ENCODE measurements at places on chromosomes 1 and 21. TPM values are rescaled to one million over a fixed set of nuclear protein-coding genes. Genes with fewer than 3 reads are reported as not detected.
A peak's percentile ranks its signal among the peaks of the same experiment; 100 is the strongest.

DNA sequence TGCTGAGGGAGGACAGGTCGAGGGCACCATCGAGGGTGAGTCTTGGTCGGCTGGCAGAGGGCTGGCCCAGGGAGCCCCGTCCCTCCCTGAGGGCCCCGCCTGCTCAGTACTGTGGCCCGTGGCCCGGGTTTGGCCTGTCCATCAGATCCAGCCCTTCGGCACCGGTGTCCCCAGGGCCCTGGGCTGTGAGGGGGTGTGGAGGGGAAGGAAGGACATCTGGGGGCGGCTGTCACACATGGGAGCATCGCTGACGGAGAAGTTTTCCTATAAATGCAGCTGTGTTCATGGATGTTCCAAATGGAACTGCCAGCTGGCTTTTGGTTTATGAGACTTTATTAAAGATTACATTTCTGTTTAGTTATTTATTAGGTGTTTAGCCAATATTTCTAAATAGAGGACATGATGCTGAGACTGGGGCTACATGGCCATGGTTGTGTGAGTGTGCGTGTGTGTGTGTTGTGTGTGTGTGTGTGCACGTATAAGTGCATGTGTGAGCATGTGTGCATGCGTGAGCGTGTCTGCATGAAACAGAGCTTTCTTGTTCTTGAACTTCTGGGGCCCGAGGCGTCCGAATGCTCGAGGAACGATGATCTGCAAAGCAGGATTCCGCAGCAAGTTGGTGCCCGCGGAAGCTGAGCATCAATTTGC lies 54.3 kb downstream of the SLX9 start:
- no peaks in the 10 kb centered on the region for H3K4me1 ChIP-seq
- no peak overlapping the region for H3K4me3 ChIP-seq
- no peak overlapping the region for H3K27ac ChIP-seq

DNA sequence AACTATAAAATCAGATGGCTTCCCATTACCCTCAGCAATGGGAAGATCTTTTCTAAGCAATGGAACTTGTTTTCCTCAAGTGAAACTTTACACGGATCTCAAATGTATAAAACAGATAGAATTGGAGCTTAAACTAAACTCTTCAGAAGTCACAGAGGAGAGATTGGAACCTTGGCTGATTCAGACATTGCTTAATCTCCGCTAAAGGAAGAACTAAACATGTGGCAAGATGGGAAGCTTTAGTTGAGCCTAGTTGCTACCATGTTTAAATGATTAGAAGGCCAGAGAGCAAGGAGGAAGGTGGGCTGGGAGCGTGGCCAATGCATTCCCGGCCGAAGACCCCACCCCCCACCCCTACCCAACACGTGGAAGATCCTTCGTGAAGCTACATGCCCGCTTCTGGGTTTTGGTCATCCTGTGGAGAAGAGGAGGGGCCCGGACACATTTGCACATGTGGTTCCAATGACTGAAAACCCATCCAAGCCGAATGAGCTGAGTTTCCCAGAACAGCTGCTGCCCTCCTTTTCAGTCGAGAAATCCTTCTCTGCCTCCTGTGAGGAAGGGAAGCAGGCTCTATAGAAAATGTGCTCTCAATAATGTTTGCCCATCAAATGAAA lies 164.3 kb downstream of the MIS18A start:
- no peak for DNase-seq
- H3K4me1 ChIP-seq = no peaks in the 10 kb centered on the region
- H3K27ac ChIP-seq = no peak overlapping the region
- H3K36me3 ChIP-seq = no peaks in the 10 kb centered on the region

DNA sequence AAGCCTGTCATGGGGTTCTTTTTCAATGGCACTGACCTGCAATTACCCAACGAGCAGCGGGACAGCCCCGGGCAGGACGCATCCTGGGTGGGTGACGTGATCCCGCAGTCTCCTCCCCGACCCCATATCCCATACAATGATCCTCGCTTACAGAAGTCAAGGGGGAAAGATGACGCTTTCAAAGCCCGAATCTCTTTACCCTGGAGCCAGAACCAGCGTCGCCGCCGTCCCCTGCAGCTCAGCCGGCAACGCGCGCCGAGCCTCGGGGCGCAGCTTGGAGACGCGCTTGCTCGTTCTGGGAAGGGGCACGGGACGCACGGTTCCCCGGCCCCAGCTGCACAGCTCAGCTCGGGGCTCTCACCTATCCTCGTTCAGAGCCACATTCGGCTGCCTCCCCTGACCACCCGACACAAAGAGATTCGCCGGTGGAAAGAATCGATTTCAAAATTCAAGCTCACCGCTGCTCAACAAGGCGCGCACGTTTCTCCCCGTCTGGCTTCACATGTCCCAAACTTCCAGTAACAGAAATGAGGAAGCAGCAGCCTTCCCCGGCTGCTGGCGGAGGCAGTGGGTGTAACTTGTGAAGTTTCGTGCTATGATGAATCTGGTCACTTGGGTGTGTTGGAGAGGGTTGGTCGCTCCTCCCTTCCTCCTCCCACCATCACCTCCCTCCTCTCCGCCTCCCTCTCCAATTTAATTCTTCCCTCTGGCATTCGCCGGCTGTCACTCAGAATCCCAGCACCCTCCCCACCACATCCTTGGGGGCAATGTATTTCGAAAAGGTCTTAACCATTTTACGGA lies at the start of gene TIAM1:
Gene TIAM1 (minus strand): TSS at position 582 of the 801 bp plus-strand sequence. CDS start 77,289 bp downstream, outside the sequence.
- peak within 1 kb of the TSS; percentile 31 for H3K4me3 ChIP-seq
- no peak for DNase-seq
- peaks cover 43% of the 10 kb centered on the region for H3K4me1 ChIP-seq
- H3K36me3 ChIP-seq = no peaks in the 10 kb centered on the region
- peak within 1 kb of the TSS; percentile 5 for H3K27ac ChIP-seq
- H3K27me3 ChIP-seq = no peaks in the 10 kb centered on the region

C8B gene
- 0.10 TPM for total RNA-seq

GRCh38 chr1:95380909-95381308 lies 146.9 kb downstream of the RWDD3 start:
- H3K27me3 ChIP-seq = peaks cover 38% of the 10 kb centered on the region
- DNase-seq = no peak
- no peaks in the 10 kb centered on the region for H3K4me1 ChIP-seq
- H3K36me3 ChIP-seq = no peaks in the 10 kb centered on the region
- H3K4me3 ChIP-seq = no peak overlapping the region

DNA sequence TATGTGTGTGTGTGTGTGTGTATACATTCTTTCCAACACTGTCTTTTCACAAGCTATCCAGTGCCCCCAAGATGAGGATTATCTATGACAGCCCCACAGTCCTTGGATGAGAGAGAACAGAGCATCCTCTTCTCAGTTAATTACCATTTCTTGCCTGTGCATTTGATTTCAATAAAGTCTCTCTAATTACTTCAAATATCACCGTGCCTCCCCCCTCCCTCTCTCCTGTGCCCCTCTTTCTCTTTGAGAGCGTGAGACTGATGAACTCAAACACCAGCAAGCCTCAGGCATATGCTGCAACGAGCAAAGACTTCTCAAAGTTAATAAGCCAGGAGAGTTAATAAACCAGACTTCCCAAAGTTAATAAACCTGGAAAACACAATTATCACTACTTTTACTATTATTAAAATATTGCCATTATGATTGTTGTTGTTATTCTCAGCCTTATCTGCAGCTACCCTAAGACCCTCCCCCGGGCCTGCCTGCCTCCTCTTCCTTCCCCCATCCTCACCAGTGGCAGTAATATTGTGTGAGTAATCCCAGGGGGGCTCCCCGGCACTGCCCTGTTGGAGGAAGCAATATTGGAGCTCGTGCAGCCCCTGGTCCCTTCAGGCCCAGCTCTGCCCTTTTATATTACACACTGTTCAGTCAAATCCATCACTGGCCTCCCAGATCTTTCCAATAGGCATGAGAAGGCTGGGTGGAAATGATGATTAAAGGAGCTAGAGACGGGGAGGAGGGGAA lies 30.9 kb downstream of the LMX1A start:
- no peaks in the 10 kb centered on the region for H3K4me1 ChIP-seq
- no peak for DNase-seq
- H3K36me3 ChIP-seq = no peaks in the 10 kb centered on the region
- no peak overlapping the region for H3K27ac ChIP-seq
- H3K4me3 ChIP-seq = no peak overlapping the region

DNA sequence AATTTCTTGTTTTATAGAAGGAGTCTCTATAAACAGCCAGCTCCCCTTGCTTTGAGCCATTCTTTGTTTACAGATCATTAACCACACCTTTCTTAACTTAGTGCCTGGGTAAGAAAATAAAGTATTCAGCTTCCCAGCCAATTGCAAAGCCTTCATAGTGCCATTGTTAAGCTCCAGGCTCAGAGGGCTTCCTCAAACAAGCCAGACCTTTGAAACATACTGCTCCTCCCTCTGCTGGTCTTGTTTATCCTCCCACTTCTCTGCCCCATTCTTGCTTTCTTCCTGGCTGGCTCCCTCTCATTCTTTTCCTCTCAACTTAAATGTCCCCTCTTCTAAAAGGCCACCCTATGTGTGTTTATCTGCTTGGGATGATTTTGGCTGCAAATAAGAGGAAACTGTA lies 319.4 kb upstream of the ST6GALNAC5 start:
- H3K4me1 ChIP-seq = no peaks in the 10 kb centered on the region

GSTM5 gene
- not detected for total RNA-seq

DNA sequence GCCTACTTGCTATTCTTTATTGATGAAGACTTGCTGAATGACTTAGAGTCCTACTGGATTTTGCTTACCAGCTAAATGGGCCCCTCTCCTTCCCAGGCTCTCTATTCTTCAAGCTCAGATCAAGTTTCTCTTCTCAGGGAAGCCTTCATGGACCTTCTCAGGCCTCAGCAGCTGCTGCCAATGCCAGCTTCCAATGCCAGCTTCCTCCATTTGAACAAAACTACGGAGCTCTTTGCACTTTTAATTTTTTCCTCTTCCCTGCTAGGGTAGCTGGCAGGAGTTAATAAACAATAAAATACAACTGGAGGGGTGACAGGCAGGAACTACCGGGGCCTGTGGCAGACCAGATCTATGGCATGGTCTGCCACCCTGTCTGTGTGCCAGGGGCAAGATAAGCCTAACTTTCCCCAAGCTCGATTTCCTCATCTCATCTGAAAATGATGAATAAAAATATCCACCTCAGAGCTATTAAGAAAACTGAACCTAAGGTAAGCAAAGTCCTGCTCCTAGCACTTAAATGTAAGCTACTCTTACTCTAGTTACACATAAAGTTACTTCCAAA lies 995 bp upstream of the IPO13 start:
- peaks cover 10% of the 10 kb centered on the region for H3K4me1 ChIP-seq
- peak overlapping the region; percentile 88 for H3K27ac ChIP-seq
- H3K4me3 ChIP-seq = peak overlapping the region; percentile 97

DNA sequence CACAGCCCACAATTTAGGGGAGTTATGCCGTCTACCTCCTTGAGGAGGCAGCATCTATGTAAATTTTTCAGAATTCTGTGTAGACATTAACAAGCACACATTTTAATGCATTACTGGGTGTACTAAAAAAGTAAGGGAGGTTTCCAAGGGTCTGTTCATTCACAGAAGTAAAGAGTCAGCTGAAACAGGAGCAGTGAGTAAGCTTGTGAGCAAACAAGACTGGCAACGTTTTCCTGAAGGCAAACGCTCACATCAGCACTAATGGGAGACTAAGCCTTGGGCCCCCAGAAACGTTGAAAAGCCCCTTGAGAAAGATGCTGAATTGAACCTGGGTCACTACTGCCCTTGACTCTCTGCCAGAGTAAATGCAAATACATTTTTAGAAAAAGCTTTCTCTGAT lies 25.7 kb downstream of the RPRD2 start:
- no peaks in the 10 kb centered on the region for H3K36me3 ChIP-seq
- H3K4me3 ChIP-seq = no peak overlapping the region
- H3K27me3 ChIP-seq = no peaks in the 10 kb centered on the region
- no peak for DNase-seq

DNA sequence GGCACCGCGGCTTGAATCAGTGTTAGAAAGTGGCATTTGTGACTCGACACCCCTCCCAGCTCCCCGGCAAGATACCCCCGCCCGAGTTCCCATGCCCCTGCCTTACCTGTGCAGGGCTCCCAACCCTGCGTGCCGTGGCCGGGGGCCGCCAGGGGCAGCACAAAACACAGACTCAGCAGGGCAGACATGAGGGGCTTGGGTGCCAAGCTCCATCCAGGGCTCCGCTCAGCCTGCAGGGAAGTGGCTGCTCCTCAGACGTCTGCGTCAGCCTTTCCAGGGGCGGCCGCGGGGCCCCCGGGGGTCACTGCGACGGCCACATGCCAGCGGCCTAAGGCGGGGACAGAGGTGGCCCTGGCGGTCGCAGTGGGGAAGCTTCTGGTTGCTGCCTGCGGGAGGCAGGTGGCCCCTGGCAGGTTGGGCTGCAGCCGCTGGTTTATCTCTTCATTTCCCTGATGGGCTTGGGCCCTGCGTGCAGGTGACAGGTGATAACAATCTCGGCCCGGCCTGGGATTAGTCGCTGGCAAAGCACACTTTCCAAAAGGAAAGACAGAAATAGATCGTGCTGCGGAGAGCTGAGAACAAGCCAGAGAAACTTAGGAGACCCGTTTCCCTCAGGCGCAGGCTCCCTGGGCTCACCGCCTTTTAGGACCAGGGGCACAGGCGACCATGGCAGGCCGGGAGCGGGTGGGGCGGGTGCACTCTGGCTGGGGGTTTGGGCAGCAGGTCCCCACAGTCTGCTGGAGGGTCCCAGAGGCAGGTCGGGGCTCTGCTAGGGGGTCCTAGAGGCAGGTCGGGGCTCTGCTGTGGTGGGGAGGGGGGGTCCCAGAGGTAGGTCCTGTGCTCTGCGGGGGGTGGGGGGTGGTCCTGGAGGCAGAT lies at the start of gene TSPEAR:
Gene TSPEAR (minus strand): TSS at position 246 of the 876 bp plus-strand sequence. CDS start 58 bp downstream, at position 188.
- no peak within 1 kb of the TSS for H3K27ac ChIP-seq
- H3K4me1 ChIP-seq = peaks cover 6% of the 10 kb centered on the region
- DNase-seq = no peak
- H3K27me3 ChIP-seq = peaks cover 30% of the 10 kb centered on the region
- H3K36me3 ChIP-seq = no peaks in the 10 kb centered on the region

MROH9 gene
- total RNA-seq = not detected

DNA sequence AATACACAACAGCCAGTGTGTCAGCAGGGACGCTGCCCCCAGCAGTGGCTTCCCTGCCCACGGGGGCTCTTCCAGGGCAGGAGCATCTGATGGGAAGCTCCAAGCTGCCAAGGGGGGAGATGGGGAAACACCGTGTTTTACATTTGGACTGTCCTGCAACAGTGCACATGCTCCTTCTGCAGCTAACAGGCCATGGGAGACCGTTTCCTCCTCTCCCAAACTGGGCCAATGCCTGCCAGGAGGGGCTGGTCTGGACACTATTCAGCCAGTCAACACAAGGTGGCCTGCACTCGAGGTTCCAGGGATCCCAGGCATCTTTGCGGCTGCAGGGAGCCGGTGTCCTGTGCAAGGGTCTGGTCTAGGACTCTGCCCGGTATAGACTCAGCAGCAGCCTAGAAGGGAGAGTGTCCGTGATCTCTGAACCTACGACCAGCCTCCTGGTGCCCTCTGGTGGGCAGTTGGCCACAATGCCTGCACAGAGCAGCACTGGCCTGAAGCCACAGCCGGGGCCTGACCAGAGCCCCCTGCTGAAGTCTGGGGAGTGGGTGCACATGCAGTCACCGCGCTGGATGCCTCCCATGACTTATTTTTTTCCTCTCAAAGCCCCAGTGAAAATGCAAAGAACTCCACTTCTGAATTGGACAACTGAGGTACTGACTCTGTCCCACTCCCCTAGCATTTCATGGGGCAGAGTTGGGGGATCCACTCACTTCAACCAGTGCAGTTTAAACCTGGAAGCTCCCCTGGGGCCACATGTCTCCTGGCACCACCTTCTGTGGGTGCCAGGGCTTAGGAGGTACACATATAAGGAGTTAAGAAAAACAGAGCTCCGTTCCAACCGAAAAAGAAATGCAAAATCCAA lies 33.3 kb downstream of the RCC2 start:
- no peaks in the 10 kb centered on the region for H3K4me1 ChIP-seq
- no peaks in the 10 kb centered on the region for H3K27me3 ChIP-seq
- H3K27ac ChIP-seq = no peak overlapping the region
- H3K4me3 ChIP-seq = no peak overlapping the region

HFM1 gene
- 0.07 TPM for total RNA-seq

KLF17 gene
- total RNA-seq = not detected
